ENCODE measurements at places on chromosomes 7 and 10.

DNA sequence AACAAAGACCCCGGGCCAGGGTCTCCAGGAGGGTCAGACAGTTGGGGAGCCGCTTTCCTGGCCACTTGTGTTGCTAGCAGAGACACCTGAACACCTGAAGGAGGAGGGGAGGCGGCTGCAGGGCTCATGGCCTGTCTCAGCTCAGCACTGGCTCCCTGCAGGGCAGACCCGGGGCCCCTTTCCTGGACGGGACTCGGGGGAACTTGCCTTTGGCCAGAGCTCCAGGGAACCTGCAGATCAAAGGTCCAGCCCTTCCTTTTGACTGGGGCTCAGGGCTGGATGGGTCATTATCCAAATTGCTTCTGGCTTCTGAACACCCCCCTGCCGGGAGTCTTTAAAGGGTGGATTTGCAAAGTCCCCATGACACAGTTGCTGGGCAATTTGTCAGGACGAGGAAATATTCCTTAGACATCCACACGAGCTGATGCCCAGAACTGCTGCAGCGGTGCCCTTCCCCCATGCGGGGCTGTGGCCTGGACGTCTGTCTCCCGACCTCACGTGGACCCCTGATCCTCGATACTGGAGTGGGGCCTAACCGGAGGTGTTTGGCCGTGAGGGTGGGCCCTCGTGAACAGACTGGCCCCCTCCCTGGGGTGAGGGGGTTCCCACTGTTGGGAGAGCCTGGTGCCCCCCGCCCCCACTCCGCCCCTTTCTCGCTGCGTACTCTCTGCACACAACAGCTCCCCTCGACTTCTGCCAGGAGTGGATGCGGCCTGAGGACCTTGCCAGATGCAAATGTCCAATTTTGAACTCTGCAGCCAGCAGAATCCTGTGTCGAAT, 194.3 kb downstream of the ELFN1 start:
- DNase-seq = no peak

DNA sequence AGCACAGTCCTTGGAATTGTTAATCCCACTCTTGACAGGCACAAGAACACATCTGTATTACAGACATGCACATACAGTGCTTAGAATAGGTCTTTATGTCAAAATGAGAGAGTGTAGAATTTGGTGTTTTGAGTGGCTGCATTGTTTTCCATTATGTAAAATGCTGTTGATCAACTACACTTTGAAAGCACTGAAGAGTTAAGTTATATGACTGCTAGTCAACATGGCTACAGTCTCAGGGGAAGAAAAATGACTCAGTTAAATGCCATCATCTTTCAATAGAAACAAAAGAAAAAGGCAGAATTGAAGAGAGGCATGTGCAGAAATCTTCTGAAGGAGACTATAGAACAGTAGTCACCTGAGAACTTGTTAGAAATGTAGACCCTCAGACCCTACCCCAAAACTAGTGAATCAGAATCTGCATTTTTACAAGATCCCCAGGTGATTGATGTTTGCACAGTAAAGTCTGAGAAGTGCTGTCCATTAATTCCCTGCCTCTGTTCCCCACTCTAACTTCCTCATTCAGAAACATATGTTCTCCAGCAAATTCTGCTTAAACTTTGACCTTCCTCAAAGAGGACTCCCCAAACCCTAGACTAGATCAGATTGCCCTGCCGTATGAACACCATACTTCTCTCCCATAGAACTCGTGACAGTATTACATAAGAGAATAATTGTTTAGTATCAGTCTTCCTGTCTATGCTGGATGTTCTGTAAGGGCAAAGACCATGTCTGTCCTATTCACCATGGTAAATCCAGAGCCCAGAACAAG, 16.0 kb downstream of the SND1 start:
- DNase-seq = no peak

GRCh38 chr10:94266091-94266490, 96.6 kb downstream of the NOC3L start:
- DNase-seq = no peak

DNA sequence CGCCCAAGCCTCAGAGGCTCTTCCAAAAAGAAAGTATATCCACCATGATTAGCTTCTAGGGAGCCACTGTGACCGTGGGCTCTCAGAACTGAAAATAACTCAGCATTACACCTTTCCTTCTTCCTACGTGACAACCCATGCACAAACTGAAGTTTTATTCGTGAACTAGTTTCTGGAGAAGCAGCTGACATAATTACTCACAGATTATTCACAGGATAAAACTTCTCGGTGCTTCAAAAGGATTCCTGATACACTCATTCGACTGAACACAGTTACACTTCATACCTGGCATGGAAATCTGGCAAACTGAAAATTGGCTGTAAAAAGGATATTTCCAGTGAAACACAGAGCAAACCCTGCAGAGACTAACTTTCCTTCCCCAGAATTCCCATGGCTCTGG, 139.2 kb upstream of the PTER start:
- no peak for DNase-seq

- DNase-seq = no peak
These were observed 29.6 kb upstream of the IL15RA start for GRCh38 chr10:6006991-6007390.

DNA sequence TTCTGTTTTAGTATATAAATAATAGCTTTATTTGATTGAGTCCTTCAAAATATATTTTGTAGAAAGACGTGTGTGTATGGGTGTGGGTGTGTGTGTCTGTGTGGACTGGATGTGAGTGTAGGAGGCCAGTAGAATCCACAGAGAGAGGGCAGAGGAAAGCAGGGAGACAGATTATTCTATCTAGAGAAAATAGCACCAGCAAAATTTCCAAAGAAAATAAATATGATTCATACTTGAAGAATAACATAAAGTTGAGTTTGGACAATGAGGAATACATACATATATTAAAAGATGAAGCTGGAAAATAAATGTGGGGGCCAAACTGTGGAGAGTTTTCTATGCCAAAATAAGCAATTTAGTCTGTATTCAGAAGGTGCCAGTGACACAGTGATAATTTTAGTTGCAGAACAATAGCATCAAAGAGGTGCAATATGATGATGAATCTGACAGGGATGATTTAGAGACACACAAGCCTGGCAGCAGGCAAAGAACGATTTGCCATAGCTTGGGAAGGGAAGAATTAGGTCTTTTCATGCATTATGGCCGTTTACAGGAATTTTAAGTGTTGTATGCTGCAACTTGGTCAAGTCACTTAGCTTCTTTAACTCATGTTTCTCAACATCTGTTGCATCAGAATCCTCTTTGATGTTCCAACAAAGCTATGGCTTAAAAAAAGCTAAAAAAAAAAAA, 121.3 kb downstream of the SEMA3A start:
- no peak for DNase-seq

- no peak for DNase-seq
These were observed 27.1 kb downstream of the PRF1 start for GRCh38 chr10:70575486-70575873.

DNA sequence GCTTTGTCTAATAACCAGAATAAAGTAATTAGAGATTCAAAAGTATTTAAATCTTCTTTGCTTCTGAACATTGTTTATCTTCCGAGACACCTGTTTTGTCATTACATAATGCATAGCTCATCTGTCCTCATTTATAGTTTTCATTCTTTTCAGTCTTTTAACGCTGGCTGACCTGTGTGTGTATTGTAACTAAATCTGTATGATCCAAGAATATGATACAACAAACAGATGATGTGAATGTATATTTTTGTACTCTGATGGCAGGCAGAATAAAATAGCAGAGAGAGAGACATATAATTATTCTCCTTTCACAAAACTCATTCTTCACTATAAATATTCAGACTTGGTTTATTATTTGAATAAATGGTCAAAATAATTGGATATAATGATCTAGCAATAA, 80.6 kb downstream of the ORC5 start:
- DNase-seq = no peak

DNA sequence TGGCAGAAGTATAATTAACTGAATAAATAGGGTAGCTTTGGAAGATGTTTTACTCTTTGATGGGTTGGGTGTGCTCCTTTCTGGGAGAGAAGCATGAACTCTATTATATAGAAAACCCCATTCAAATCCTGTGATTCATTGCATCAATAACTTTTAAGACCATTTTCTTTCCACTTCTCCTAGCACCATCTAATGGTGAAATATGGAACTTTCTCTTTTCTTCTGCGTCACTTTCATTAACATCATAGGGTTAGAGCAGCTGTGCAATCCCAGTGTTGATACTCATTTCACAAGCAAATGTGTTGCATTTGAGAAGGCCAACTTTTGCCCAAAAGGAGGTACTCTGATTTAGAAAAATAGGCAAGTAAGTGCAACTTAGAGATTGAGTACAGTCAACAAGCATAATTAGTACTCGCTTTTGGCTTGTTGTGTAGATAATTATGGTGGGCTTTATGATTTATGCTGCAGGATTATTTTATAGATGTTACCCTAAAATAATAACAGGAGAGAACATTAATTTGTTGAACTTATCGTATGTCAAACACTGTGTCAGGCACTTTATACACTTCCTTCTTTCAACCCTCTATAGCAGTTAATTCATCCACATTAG, 92.9 kb downstream of the CPED1 start:
- DNase-seq = no peak

- DNase-seq = no peak
These were observed 22.0 kb upstream of the HGF start for GRCh38 chr7:81791568-81792518.

DNA sequence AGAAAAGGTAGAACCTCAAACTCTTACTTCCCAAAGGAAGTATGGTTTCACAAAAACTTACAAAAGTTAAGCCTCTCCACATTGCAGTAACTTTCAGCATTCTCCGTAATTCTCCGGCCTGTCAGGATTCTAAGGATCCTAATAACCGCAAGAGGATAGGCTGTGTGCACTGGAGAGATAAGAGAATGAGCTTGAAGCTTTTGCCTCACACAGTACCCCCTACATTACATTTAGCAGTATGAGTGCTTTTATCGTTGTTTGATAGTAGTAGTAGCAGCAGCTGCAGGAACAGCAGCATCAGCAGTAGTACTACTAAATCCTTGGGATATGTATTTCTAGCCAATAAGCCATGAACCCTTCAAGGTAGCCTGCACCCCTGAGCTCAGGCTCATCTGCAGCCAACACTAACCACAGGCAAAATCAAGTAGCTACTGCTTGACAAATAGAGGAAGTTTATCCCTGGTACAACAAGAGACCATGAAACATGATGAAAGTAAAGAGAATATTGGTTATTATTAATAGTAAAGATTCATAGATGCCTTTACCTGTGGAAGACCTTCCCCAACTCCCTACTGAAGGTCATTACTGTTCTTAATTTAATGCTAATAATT, 222.6 kb upstream of the CNTNAP2 start:
- DNase-seq = no peak

GRCh38 chr10:113997428-113997827, 46.2 kb upstream of the ADRB1 start:
- no peak for DNase-seq

- no peak for DNase-seq
These were observed 16.5 kb downstream of the GRID1 start for GRCh38 chr10:86349940-86350630.

- DNase-seq = no peak
These were observed 221.0 kb downstream of the AUTS2 start for GRCh38 chr7:69819333-69819705.

DNA sequence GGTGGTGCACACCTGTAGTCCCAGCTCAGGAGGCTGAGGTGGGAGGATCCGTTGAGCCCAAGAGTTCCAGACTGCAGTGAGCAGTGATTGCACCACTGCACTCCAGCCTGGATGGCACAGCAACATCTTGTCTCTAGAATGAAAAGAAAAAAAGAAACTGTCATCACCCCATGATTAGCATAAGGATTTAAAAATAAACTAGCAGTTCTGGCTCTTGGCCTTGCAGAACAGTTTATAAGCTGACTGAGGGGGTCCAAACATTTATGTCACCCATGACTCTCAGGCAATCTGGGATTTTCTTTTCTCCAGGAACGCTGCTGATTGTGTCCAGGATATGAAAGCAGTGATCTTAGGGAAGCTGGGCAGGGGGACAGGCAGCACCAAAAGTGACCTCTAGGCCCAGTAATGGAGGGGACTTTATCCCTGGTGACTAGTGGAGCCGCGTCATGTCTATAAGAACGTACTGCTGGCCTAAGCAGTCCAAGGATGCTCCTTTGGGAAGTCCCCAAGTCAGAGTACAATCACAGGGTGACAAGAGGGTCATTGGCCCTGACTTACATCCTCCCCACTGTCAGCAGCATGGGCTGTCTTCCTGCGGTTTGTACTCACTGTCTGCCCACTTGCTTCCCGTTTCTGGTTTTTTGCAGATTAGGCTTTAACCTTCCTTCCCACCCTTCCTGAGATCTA, 177.4 kb downstream of the ARHGAP12 start:
- DNase-seq = no peak

GRCh38 chr10:98465866-98466265, 19.1 kb upstream of the HPS1 start:
- no peak for DNase-seq

DNA sequence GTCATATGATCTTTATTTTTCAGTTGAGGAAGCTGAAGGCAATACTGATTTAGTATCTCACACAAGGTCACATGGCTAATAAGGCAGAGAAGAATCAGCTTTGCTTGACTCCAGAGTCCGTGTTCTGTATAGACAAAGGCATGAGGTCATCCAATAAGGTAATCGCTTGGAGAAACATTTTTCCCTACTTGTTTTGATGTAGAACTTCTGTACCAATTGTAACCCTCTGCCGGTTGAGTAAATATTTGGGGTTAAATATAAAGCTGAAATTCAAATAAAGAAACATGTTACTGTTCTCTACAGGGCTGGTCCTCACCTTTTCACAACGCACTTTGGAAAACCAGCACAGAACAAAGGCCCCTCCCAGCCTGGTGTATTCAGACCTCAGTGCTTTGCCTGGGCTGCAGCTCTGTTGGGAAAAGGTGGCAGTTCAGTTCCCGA, 83.0 kb upstream of the INSYN2A start:
- no peak for DNase-seq

DNA sequence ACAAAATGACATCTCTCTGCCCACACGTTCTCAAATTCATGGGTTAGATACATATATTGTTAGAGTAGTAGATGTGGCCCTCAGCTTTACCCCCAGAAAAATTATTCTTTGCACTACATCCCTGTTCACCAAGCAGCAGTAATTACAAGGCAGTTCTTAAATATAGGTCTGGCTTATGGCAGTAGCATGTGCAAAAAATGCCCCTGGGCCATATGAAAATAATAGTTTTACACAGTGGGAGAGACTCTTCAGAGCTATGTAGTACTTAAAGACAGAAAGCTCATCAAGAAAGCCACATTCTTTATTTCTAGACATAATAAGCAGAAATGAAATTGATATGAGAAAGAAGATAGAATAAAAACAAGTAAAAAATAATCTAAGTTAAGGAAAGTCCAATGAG, 196.3 kb upstream of the FOXP2 start:
- no peak for DNase-seq

DNA sequence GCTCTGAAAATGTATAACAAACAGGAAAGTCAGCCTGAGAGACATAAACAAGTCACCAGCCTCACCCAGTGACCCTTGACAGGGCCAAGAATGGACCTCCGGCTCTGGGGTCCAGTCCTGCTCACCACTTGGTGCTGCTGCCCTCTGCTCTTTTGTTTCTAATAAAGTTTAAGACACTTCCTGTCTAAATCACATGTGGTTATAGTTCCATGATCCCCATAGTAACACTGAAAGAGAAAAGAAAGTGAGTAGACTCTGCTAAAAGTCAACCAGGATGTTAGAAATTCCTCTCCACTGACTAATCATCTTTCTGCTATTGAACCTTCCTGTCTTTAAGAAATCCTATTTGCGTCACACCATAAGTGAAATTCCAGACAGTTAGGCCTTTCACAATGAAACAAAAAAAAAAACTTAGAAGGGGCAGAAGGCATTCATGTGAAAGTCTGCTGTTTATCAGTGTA, 179.2 kb upstream of the BET1 start:
- DNase-seq = no peak

All from stimulated activated CD8-positive, alpha-beta memory T cell treated with anti-CD3 and anti-CD28 coated beads, Interleukin-15, amount 100 ng/mL, for 48 hours (primary cell).